Kidney epithelial cell (primary cell): ENCODE measurements at places on chromosomes 7 and 10. TPM values are rescaled to one million over a fixed set of nuclear protein-coding genes. Genes with fewer than 3 reads are reported as not detected.

The FAM25C gene
- 7.0 and 36.4 TPM in 2 replicates for total RNA-seq

The IDE gene
- 25.7 and 28.5 TPM in 2 replicates for total RNA-seq

The SERPINE1 gene
- total RNA-seq: 229 and 245 TPM in 2 replicates

The ASB4 gene
- total RNA-seq: not detected in 2 replicates

The GSTK1 gene
- 139 and 152 TPM in 2 replicates for total RNA-seq

The LRRC61 gene
- 63.4 and 70.8 TPM in 2 replicates for total RNA-seq

The FAM170B gene
- not detected in 2 replicates for total RNA-seq

The ATG9B gene
- total RNA-seq: 0.55 and 2.1 TPM in 2 replicates

The VENTX gene
- not detected in 2 replicates for total RNA-seq

The RBP4 gene
- total RNA-seq: not detected in 2 replicates

The ACSM6 gene
- total RNA-seq: not detected in 2 replicates

The MPP7 gene
- 2.3 and 2.4 TPM in 2 replicates for total RNA-seq
